ENCODE measurements at places on chromosomes 11 and 22. TPM values are rescaled to one million over a fixed set of nuclear protein-coding genes. Genes with fewer than 3 reads are reported as not detected.

Gene B4GALNT4
- 8.1 TPM for polyA plus RNA-seq

Gene CYP2D6
- polyA plus RNA-seq = 2.8 TPM

Gene KCNJ11
- not detected for polyA plus RNA-seq

Gene DEUP1
- 0.03 TPM for polyA plus RNA-seq

Gene KLHDC7B
- not detected for polyA plus RNA-seq

Gene ROM1
- 1.9 TPM for polyA plus RNA-seq

Gene TEX54
- not detected for polyA plus RNA-seq

Gene APOA4
- polyA plus RNA-seq = not detected

Gene TCN2
- 0.88 TPM for polyA plus RNA-seq

Gene BTBD18
- not detected for polyA plus RNA-seq

Gene GGTLC3
- polyA plus RNA-seq = not detected

Gene TTC36
- not detected for polyA plus RNA-seq

Gene SCUBE2
- polyA plus RNA-seq = 1.5 TPM

Gene VWA5A
- polyA plus RNA-seq = 29.7 TPM

Gene WBP2NL
- polyA plus RNA-seq = 0.04 TPM

Gene WNT7B
- 1.5 TPM for polyA plus RNA-seq

Gene GRK2
- polyA plus RNA-seq = 29.2 TPM

Gene ZP1
- polyA plus RNA-seq = not detected

Gene ISX
- not detected for polyA plus RNA-seq

Gene CFAP300
- polyA plus RNA-seq = 2.2 TPM

Gene THY1
- 2.4 TPM for polyA plus RNA-seq

Gene PRG2
- not detected for polyA plus RNA-seq

Gene OR10D3
- polyA plus RNA-seq = not detected

Gene OR8D1
- not detected for polyA plus RNA-seq

Gene RNF26
- polyA plus RNA-seq = 13.2 TPM

Gene C11orf21
- not detected for polyA plus RNA-seq

Measured in keratinocyte (primary cell).